ENCODE measurements at places on chromosomes 7 and 10.

DNA sequence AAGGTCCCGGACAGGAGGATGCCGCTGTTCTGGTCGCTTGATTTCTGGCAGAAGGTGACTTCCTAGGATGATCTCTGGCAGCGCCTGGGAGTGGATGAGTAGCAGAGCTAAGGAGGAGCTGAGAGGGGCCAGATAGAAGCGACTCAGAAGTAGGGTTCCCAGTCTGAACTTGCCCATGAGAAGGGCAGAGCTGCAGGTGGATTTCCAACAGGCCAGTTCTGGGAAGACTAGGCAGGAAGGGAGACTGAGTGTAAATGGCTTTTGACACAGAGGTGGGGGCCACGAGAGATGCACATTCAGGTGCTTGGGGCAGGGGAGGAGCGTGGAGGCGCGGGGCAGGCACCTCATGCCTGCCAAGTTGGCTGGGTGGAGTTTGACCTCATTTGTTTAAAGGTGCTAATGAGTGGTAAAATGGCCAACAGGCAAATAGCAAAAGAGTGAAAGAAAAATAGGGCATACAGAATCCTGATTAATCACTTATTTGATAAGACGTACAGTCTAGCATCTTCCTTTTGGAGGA lies 58.8 kb downstream of the SHH start:
- DNase-seq, result no peak

- DNase-seq, result no peak
Observed at GRCh38 chr7:75669579-75669978, 69.2 kb downstream of the HIP1 start.

DNA sequence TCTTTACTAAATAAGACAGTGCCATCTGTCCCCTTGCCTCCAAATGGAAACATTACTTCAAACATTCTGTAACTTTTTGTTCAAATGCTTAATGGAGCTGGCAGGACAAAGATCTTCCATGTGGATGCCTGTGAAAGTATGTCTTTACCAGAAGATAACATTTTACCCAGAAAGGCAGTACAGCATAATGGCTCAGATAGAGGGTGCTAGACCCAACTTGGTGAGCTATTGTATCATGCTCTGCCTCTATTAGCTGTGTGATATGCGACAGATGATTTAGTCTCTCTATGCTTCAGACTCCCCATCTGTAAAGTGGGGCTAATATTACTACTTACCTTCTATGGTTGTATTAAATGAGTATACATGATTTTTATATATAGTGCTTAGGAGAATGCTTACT lies 8.8 kb upstream of the SMKR1 start:
- DNase-seq, result no peak

GRCh38 chr10:29346296-29347001 lies 57.6 kb downstream of the LYZL1 start:
- DNase-seq, result no peak

- DNase-seq, result no peak
Observed at GRCh38 chr7:71987200-71987767, 424.9 kb downstream of the CALN1 start.

DNA sequence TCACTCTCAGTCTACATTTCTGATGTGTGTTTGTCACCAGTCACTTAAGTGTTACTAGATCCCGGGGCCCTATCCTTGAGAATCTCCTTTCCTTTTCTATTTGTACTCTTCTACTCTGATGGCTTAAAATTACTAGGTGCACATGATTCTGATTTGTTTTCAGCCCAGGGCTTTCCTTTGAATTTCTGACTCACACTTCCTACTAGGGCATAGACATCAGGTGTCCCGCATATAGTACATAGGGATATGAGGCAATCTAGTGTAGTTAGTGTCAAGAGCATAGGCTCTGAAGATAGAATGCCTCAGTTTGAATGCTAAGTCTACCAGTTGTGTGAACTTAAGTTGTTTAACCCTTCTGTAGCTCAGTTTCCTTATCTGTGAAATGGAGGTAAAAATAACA lies 49.4 kb upstream of the LRRN3 start:
- no peak for DNase-seq

DNA sequence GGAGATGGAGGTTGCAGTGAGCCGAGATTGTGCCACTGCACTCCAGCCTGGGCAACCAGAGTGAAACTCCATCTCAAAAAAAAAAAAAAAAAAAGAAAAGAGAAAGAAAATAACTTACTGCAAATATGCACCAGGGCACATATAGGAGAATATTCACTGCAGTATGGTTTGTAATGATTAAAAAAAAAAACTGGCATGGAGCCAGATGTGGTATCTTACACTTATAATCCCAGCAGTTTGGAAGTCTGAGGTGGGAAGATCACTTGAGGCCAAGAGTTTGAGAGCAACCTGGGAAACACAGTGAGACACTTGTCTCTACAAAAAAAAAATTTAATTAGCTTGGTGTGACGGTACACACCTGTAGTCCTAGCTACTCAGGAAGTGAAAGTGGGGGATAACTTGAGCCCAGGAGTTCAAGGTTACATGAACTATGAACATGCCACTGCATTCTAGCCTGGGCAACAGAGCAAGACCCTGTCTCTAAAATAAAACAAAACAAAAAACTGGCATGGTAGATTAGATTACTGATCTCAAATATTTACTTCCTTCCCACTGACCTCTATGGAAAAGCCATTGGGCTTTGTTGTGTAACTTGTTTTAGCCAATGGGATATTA lies 85.6 kb downstream of the MICU1 start:
- no peak for DNase-seq
